Placental pericyte (primary cell): ENCODE measurements at places on chromosomes 6 and 20. TPM values are rescaled to one million over a fixed set of nuclear protein-coding genes. Genes with fewer than 3 reads are reported as not detected.

VWA7 gene
- total RNA-seq, result 0.14 and 0.44 TPM in 2 replicates

RBPJL gene
- not detected in 2 replicates for total RNA-seq

WFDC5 gene
- total RNA-seq, result not detected in 2 replicates

PI3 gene
- 0.44 TPM in 1 of 2 replicates, not detected in the other for total RNA-seq

CST1 gene
- 2.0 and 75.0 TPM in 2 replicates for total RNA-seq

RIOK1 gene
- 15.1 and 15.5 TPM in 2 replicates for total RNA-seq

ZNF318 gene
- 9.2 and 15.3 TPM in 2 replicates for total RNA-seq

SAMD3 gene
- total RNA-seq, result 9.6 and 21.0 TPM in 2 replicates

SNX21 gene
- 51.2 and 79.3 TPM in 2 replicates for total RNA-seq
